ENCODE measurements at places on chromosomes 12 and 14.
A peak's percentile ranks its signal among the peaks of the same experiment; 100 is the strongest.

- no peak for DNase-seq
Measured at GRCh38 chr14:92645841-92646478, 102.5 kb downstream of the LGMN start.

DNA sequence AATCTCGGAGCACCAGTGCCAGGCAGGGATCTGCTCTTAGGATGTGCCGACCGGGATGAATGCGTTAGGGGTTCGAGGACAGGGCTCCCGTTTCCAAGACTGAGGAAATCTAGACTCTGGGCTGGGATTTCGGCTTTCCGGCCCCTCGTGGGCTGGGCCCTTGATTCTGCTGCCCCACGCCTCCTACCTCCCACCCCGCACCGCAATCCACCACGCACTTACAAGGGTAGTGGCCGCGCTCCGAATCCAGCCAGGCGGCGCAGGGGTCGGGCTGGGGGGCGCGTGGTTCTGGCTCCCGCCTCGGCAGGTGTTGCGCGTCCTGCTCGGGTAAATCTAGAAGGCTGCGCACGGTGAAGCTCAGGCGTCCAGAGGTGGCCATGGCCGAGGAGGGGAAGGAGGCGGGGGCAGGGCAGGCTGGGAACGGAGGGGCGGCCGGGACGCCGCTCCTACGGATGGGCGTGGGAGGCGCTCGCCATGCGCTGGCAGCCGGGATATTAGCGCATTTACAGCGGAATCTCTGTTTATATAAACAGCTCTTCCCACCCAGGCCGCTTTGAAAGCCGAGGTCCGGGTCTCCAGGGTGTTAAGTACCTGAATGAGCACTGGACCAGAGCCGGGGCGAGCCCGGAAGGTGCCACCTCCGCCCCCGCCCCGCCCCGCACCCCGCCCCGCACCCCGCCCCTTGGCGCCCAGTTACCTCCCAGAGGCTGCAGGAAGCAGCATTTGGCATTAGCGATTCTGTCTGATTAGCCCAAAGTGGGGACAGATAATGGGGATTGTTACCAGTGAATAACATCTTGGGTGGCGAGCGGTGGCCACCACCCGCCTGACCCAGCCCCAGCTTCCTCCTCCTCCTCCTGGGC is at the start of gene NKX2-8:
Gene NKX2-8 (minus strand): TSS at position 604 of the 863 bp plus-strand sequence. CDS start 225 bp downstream, at position 379.
- no peak for DNase-seq

DNA sequence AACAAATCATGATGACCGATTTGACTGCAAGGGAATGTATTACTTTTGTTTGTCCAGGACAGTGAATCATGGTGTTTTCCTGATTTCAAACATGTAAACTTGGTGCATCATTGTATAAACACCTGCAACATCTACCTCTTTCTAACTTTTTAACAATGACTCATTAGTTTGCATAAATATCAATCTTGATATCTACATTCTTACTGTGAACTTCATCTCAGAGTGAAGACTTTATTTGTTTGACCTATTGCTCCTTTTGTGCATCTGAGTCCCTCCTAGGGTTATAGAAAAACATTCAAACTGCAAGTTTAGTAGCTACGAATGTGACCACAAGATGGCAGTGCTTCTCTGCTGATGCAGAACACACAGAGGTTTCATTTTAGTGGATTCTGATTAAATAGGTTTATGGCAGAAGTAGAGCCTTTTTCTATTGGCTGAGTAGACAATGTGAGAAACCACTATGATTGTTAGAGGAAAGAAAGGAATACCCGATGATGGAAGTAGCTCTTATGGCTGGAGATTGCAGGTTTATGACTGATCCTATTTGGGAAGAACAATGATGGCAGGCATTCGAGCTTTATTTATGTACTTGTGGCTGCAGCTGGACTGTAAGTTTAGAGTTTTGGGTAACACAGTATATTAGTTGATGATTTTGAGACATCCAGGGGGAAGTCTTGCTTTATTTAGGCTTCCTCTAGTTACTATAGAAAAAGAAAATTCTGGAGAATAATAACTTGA is 244.2 kb upstream of the OR4E1 start:
- peak; percentile 79 for DNase-seq

- DNase-seq = no peak
Measured at GRCh38 chr14:101600891-101601605, 39.8 kb downstream of the DIO3 start.

- no peak for DNase-seq
Measured at GRCh38 chr12:18239526-18239925, 21.8 kb upstream of the PIK3C2G start.

DNA sequence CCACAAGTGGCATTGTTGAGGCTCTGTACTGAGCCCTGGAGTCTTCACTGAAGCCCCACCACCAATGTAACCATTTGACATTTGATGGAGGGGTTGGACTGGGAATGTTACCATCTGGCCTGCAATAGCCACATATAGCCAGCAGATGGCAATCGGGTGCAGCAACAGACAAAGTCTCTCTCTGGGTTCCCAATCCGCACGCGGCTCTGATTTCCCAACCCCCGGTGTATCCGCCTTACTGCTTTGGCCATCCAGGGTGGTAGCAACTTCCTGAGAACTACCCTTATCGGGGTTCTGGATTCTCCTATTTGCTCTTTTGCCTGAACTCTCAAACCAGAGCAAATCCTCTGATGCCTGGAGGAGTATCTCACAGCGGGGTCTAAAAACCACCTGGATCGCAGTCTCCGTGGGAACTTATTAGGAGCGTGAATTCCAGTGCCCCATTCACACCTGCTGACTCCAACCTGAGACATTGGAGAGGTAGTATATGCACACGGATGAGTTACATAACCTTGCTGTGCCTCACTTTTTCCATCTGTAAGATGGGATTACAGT is 14.2 kb downstream of the VRTN start:
- peak; percentile 52 for DNase-seq

DNA sequence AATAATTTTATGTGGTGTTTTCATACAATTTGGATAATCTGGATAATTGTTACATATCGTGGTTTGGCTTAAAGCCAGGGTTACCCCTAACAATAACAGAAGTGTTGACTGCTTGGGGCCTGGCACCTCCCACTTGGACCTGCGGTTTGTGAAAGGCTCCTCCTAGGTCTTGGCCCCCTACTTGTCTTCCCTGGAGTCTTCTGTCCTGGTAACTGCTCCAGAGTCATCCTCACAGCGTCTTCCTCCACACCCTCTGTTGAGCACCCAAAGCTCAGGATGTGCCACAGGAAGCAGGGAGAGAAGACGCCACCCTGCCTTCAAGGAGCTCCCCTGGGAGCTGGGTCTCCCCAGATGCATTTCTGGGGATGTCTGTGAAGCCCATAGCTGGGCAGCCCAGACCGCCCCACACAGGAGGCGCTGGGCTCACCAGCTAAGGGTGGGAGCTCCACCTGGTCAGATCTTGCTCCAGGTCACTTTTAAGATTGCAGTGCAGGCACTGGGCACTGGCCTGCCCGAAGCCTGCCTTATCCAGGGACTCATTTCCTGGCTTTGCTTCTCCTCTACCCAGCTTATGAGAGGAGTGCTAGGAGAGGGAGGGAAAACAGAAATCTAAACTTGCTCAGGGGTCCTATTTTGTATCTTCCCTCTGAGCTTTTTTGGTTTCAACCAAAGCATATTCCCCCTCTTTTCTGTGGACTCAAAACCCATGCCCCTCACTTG is 98.2 kb downstream of the ZFP36L1 start:
- no peak for DNase-seq

DNA sequence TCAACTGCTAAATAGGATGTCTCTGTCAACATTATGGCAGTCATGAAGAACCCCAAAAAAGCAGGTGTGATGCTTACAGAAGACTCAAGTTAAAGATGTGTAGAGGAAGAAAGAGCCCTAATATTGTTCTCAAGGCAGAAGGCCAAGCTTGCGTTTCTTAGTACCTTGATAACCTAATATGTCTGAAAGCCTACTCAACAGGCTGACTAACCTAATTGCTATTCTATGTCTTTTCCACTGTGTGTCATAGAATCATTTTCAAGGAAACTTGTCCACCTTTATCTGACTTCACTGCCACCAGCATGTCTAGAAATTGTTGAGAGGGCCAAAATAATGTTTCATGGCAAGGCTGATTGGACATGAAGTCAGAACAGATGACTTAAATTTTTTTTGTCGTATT is 373.2 kb downstream of the BTG1 start:
- no peak for DNase-seq

GRCh38 chr12:63410197-63410596 is 258.1 kb downstream of the DPY19L2 start:
- DNase-seq = no peak

GRCh38 chr14:95516554-95517181 is at the start of gene SYNE3:
TSS of gene SYNE3 (minus strand) at chr14:95516650. CDS start at chr14:95475821, 40,829 bp downstream.
- no peak for DNase-seq

DNA sequence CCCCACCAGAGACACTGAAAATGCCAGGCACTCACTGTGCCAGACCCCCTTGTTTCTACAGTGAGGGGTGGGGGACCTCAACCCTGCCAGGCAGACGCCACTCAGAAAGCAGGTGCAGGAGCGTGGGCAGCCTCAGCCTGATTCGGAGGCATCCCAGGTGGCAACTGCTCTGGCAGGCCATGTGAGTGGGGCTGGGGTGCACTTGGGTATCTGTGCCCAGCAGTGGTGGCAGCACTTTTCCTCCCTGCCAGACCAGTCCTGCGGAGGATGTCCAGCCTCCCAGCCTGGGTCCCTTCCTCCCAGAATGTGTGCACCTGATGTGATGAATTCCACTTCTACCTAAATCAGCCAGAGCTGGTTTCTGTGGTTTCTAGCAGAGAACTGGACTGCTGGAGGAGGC is 13.4 kb upstream of the TTC7B start:
- DNase-seq = no peak

GRCh38 chr14:99941211-99941610 is 124.0 kb upstream of the EVL start:
- DNase-seq = no peak

DNA sequence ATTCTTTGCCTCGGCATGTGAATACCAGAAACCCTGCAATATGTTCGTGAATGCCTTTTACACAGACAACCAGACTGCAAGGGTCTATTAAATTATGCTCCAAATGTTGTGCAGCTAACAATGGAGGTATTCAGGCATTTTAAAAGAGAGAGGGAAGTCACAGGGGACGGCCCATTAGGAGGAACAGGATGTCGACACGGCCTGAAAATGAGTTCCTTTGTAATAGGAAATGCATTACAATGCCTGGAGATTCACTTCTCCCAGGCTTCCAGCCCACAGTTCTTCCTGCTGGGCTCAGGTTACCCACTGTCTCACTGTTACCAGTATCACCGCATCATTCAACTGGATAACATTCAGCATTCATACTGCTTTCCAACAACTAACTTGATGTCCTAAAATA is 2.5 kb downstream of the DUSP6 start:
- DNase-seq = peak; percentile 21

Measured in hippocampal formation (tissue), 2 donors.